ENCODE measurements at places on chromosomes 2 and 18.

- no peaks in the 10 kb centered on the region for H3K4me1 ChIP-seq
- DNase-seq = no peak
- no peak overlapping the region for H3K27ac ChIP-seq
- H3K27me3 ChIP-seq = no peaks in the 10 kb centered on the region
- no peak overlapping the region for H3K4me3 ChIP-seq
Measured at GRCh38 chr18:27695503-27695902, 481.4 kb downstream of the CDH2 start.

- no peak overlapping the region for H3K27ac ChIP-seq
- H3K4me3 ChIP-seq = no peak overlapping the region
- H3K36me3 ChIP-seq = no peaks in the 10 kb centered on the region
- no peak for DNase-seq
- H3K27me3 ChIP-seq = no peaks in the 10 kb centered on the region
Measured at GRCh38 chr2:6168485-6168884, 476.3 kb downstream of the SOX11 start.

DNA sequence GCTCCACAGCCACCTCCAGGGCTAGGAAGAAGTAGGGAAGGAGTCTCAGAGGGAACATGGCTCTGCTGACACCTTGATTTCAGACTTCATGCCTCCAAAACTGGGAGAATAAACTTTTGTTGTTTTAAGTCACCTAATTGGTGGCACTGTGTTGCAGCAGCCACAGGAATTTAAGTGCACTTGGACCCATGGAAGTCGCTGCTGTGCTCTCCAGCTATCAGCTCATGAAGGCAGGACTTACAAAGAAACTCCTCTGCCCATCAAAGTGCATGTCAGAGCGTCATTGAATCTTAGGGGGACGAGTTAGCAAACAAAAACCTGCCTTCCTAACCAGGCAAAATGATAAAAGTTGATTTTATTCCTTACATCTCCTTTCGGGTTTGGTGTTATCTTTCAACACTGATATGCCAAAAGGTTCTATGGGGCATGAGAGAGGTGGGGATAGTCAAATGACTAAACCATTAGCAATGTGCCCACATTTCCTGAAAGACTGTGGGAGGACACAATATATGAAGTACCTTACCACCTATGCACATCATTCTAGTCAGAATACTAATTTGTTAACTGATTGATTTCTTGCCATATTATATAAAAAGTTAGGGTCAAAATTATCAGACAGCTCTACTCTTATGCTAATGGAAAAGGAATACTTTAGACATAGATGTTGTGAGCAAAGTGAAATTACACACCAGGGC is 235.8 kb upstream of the TNP1 start:
- H3K4me3 ChIP-seq = no peak overlapping the region
- no peak for DNase-seq
- H3K36me3 ChIP-seq = no peaks in the 10 kb centered on the region
- H3K27me3 ChIP-seq = peaks cover 2% of the 10 kb centered on the region
- H3K27ac ChIP-seq = no peak overlapping the region
- no peaks in the 10 kb centered on the region for H3K4me1 ChIP-seq

- H3K4me3 ChIP-seq = no peak overlapping the region
- no peaks in the 10 kb centered on the region for H3K4me1 ChIP-seq
- H3K27ac ChIP-seq = no peak overlapping the region
- H3K27me3 ChIP-seq = no peaks in the 10 kb centered on the region
- DNase-seq = no peak
Measured at GRCh38 chr2:166658901-166659300, 164.9 kb upstream of the SCN7A start.

GRCh38 chr18:62017618-62018017 is 124.8 kb upstream of the RNF152 start:
- no peaks in the 10 kb centered on the region for H3K4me1 ChIP-seq
- no peak overlapping the region for H3K4me3 ChIP-seq
- H3K27ac ChIP-seq = no peak overlapping the region

DNA sequence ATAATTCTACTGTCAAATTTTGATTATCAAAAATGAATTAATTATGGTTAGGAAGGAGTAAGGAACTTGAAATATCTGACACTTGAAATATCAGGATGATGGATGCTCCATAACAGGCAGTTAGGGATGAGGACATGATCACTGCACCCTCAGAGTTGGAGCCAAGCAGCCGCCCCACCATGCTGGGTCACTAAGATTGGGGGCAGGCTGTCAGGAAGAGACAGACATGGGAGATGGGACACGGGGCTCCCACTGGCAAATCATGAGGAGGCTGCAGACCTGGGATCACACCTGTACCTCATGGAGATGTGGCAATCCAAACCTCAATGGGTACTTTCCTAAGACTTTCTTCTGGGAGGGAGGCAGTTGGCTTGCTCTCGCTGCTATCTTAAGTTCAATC is 982.0 kb upstream of the ZEB2 start:
- no peaks in the 10 kb centered on the region for H3K36me3 ChIP-seq
- H3K27me3 ChIP-seq = no peaks in the 10 kb centered on the region
- H3K27ac ChIP-seq = no peak overlapping the region
- H3K4me3 ChIP-seq = no peak overlapping the region
- DNase-seq = no peak

GRCh38 chr2:112166806-112167499 is 28.8 kb downstream of the FBLN7 start:
- peaks cover 5% of the 10 kb centered on the region for H3K4me1 ChIP-seq
- no peak for DNase-seq
- peaks cover 4% of the 10 kb centered on the region for H3K27me3 ChIP-seq
- H3K36me3 ChIP-seq = no peaks in the 10 kb centered on the region
- H3K27ac ChIP-seq = no peak overlapping the region

DNA sequence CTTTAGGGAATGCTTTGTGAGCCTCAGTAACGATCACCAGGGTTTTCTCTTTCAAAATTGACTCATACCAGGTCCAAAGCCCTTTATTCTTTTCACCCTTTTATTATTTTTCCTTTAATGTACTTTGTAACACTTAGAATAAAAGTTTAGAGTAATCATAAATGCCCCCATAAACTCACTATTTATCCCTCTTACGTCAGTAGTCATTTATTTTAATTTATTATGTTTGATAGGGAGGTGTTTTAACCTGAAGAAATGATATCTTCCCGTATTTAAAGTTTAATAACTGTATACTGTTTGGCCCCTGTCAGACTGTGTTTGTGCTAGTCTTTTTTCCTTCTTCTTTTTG is 1.1 kb downstream of the TWSG1 start:
- no peaks in the 10 kb centered on the region for H3K27me3 ChIP-seq
- H3K4me1 ChIP-seq = peaks cover 4% of the 10 kb centered on the region
- H3K4me3 ChIP-seq = no peak overlapping the region
- no peaks in the 10 kb centered on the region for H3K36me3 ChIP-seq
- no peak for DNase-seq
